ENCODE measurements at places on chromosomes 12 and 14.

DNA sequence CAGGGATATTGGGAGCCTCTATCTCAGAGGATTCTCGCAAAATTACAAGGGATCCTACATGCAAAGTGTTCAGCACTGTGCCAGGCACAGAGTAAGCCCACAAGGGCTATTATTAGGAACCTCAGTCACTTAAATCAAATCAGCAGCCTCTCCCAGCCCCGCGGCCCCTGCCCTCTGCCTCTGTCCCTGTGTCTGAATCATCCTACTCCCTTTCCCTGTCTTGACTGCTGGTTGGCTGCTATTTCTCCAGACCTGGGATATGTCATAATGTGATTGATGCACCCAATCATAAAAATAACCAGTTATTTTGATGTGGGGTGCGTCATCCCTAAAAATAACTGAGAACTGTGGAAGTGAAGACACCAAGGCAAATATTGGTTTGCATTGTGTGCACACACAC lies 176.3 kb downstream of the KSR2 start:
- no peak for DNase-seq

DNA sequence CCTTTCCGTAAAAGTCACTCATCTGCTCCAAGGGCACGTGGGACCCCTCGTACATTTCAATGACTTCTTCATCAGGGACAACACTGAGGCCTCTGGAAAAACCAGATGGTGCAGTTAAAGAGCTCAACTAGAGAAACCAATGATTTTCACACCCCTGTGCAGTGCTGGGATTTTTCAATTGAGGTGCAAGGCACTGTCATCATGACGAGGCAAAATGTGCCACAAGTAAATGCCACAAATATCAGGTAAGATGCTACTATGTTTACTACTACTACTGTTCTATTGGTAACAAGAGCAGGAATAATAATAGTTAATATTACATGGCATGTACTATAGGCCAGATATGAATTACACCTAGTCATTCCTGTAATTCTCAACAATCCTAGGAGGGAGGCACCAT lies 42.4 kb downstream of the NT5DC3 start:
- DNase-seq, result no peak

DNA sequence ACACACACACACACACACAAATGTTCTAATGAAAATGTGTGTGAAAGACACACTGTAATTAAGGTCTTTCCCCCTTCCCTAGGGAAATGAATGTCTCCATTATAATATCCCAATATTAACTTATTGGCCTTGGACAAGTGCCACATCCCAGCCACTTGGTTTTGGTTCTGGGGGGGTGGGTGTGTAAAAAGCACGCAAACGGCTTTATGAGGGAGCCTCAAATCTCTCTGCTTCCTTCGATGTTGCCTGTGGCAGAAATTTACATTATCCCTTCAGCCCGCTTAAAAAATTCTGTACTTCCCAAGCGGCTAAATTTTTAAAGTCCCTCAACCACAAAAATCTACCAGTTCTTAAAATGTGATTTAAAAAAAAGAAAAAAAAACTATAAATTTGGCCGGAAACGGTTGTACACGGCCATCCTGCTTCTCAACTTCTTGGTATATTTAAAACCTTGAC lies 432 bp downstream of the C14orf93 start:
- DNase-seq, result no peak

DNA sequence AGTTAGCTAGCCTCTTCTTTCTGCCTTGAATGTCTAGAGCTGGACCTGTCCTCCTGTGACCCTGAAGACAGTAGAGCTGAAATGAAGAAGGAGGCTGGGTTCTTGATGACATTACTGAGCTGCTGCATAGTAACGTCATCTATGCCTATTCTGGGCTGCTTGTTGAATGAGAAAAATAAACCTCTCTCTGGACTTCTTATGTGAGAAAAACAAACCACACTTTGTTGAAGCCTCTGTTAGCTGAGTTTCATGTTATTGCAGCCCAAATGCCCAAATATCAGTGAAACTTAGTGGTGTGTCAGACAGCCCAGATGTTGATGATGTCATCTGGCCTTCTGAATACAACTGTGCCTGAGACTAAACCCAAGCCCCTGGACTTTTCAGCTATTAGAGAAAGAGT lies 67.0 kb upstream of the MAX start:
- no peak for DNase-seq

DNA sequence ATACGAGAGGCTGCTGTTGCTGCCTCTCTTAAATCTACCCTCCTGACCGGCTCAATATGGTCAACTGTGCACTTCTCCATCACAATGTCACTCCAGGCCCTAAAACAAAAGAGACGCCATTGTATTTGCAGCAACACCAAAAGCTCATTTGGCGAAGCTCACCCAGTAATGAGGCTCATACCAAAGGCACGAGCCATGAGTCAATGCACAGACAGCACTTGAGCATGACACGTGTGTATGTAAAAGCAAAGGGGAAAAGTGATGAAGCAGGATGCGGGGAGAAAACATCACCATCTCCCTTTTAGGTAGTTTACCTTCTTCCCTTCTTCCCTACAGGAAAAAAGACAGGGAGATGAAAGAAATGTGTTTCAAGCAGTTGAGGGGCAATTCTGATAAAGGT lies 150.3 kb downstream of the FOXN3 start:
- no peak for DNase-seq

DNA sequence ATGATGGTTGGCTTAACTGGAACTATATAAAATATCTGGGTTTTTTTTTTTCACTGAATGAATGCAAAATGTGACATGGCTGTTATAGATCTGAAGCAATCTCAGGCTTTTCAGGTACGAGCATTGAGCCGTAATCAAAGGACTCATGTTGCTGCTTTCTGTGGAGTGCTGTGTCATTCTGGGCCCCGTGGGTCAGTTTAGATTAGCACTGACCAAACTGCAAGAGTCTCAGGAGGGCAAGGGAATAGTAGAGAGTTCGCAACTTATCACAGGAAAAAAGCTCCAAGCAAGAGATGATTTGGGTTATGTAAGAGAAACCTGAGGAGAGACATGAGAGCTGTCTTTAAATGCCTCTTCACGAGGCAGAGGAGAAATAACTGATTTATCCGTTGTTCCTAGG lies 59.1 kb downstream of the UBR7 start:
- no peak for DNase-seq

- no peak for DNase-seq
Observed at GRCh38 chr14:64187331-64187730, 106.8 kb downstream of the ESR2 start.

DNA sequence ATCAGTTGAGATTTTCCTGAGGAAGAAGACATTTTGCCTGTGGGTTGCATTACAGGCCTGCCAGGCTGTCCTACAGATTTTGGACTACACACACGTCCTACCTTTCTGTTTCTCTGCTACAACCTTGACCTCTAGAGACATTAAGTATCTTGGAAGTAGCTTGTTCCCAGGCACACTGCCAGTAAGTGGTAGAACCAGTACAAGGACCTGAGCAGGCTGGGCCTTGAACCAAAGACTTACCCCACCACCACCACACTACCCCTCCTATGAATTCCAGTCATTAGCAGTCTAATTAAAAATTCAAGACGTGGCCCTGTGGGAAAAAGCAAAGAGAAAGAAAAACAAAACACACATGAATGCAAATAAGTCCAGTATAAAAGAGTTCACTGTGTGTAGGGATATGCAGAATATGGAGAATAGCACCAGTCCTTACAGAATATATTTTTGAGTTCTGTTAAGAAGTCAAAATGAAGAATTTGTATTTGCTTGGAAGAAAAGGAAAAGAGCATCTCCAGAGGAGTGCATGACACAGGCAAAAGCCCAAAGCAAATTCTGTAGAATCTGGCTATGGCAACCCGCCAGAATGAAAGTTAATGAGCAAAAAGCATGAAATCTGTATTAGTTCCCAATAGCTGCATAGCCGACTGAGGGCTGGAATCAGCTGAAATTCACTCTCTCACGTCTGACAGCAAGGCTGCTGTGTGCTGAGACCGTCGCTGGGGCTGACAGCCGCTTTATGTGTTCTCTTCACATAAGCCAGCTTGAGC lies 74.3 kb upstream of the ST8SIA1 start:
- DNase-seq, result no peak

DNA sequence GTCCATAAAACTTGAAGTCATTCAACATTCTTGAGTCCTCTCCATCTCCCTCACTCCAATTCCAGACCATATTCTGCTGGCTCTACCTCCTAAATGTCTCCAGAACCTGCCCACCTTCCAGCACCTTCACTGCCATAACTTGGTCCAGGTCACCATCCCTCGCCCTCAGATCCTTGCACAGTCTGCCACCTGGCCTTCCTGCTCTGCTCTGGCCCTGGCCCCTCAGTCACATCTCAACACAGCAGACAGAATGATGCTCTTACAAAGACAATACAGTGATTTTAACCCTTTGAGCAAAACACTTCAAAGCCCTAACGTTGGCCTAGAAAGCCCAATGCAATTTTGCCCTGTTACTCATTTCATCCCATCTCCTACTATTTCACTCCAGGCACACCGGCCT lies 81.8 kb upstream of the PDZRN4 start:
- no peak for DNase-seq
